ENCODE measurements at places on chromosomes 5 and 9.

DNA sequence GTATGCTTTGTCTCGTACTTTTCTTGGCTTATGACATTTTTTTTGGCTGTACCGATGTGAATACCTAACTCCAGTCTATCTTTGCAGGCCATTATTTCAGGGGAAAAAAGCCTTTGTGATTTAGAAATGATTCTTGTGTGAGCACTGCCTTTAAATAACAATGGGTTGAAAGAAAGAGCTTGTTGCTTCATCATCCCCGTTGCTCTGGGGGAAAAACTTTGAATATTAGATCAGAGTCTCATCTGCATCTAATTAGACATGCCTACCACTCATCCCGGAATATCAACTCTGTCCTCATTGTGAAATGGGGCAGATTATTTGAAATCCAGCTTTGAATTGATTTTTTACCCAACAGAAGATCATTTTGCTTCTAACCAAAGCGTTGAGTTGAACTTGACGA, 13.5 kb downstream of the CXCL14 start:
- H3K36me3 ChIP-seq, result no peaks in the 10 kb centered on the region
- no peaks in the 10 kb centered on the region for H3K27me3 ChIP-seq
- DNase-seq, result no peak
- no peak overlapping the region for H3K27ac ChIP-seq
- no peaks in the 10 kb centered on the region for H3K4me1 ChIP-seq
- H3K4me3 ChIP-seq, result no peak overlapping the region

DNA sequence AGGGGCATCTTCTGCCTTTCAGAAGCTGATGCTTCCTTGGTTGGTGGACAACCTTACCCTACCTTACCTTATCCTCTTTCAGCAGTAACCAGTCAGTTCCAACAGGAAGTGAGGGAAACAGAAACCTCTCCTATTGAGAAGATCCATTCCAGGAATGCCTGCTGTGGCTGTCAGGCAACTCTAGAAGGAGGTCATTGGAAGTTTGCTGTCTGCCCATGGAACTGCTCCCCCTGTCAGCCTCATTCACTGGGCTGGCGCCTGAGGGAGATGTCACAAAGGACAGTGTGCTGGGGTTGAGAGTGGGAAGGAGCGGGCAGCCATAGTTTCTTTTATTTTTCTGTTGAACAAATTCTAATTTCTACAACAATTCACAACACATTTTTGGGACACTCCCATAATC, 54.7 kb downstream of the IRX1 start:
- DNase-seq, result no peak
- H3K36me3 ChIP-seq, result no peaks in the 10 kb centered on the region
- no peak overlapping the region for H3K4me3 ChIP-seq
- H3K27me3 ChIP-seq, result no peaks in the 10 kb centered on the region
- H3K27ac ChIP-seq, result no peak overlapping the region

DNA sequence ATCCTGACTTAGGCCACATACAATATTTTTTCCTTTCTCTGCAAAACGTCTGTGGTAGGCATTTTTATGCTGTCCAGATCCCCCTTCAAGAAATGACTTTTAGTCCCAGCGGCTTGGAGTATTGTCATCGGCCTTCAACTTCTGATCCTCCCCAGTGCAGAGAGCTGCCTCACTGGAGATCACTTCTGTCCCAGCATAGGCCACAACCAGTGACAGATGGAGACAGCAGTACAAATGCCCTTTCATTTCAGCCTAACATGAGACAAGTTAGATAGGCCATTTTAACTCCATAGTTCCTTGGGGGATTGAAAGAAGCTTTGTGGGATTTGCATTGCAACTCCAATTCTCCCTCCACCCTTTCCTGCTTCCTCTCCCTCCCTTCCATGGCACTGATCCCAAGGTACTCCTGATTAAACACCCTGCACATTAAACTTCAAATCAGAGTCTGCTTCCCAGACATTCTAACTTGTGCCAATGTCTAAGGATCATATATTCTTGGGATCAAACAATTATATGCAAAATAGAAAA, 3.2 kb upstream of the MAMDC2 start:
- no peak overlapping the region for H3K27ac ChIP-seq
- no peaks in the 10 kb centered on the region for H3K36me3 ChIP-seq
- no peak overlapping the region for H3K4me3 ChIP-seq

DNA sequence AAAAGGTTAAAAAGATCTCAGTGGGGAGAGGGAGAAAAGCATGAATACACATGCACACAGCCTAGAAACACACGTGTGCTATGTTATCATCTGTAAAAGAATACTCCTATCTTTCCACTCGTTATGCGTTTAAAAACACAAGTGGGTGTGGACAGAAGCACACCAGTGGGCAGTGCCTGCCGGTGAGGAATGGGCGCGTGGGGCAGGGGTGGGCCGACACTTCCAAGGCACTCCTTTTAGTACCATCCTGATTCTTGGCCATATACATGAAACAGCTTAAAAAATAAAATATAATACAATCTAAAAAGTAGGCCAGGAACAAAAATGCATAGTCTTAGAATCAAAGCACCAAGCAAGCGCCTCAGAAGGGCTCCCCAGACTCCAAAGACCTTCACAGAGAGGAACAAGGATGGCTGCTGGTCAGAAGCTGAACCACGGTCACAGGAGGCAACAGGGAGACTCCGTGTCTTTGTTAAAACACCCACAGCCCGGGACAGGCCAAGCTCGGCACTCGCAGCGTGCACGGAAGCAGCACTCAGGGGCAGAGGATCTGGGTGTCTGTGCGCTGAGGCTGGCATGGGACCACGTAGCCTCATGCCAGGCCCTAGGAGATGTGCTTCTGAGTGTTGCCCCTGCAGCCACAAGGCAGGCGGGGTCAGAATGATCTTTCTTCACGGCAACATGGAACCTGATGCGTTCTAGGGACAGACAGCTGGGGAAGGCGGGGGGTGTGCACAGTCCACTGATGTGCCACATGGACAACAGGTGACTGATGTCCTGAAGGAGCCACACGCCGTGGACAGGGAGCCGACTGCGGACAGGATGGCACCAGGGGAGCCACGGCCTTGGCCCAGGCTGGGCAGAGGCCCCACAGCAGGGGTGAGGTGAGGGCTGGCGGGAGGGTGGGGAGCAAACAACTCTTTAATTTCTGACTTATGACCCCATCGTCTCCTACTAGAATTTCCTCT, 15.9 kb downstream of the BRD9 start:
- no peak for DNase-seq
- no peak overlapping the region for H3K27ac ChIP-seq
- no peak overlapping the region for H3K4me3 ChIP-seq
- H3K4me1 ChIP-seq, result no peaks in the 10 kb centered on the region
- no peaks in the 10 kb centered on the region for H3K27me3 ChIP-seq
- H3K36me3 ChIP-seq, result no peaks in the 10 kb centered on the region

- H3K27me3 ChIP-seq, result no peaks in the 10 kb centered on the region
- peak; percentile 85 for DNase-seq
- H3K36me3 ChIP-seq, result no peaks in the 10 kb centered on the region
These were observed 7.4 kb downstream of the B4GALT1 start for GRCh38 chr9:33159777-33160127.

DNA sequence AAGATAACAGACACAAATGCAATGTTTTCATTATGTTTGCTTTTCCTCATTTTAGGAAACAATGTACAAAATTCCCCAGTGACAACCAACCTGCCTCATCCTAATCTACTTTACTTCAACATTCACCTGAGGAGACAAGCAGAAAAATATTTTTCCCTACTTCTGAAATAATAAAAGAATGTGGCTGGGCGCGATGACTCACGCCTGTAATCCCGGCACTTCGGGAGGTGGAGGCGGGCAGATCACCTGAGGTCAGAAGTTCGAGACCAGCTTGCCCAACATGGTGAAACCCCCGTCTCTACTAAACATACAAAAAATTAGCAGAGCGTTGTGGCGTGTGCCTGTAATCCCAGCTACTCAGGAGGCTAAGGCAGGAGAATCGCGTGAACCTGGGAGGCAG, 36.9 kb downstream of the MYO10 start:
- H3K4me3 ChIP-seq, result no peak overlapping the region
- no peak for DNase-seq
- H3K27ac ChIP-seq, result no peak overlapping the region
- H3K36me3 ChIP-seq, result no peaks in the 10 kb centered on the region

DNA sequence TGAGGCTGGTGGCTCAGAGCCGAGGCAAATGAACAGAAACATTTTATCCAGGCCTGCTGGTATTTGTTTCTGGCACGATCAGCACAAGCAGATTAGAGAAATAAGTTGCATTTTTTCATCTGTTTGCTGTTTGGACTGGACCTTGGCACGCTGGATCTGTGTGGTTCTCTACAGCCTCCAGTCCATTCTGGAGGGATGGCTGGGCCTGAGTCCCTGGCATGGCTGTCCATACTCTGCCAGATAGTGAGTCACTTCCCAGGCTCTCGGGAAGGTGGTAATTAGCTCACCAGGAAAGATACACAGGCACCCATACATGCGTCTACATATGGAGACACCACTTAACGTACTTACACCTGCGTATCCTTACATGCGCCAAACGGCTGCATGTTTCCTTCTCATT, 78.6 kb downstream of the SPRY4 start:
- H3K27me3 ChIP-seq, result no peaks in the 10 kb centered on the region
- peak overlapping the region; percentile 94 for H3K27ac ChIP-seq
- no peak overlapping the region for H3K4me3 ChIP-seq
- H3K4me1 ChIP-seq, result peaks cover 9% of the 10 kb centered on the region
- no peaks in the 10 kb centered on the region for H3K36me3 ChIP-seq
- DNase-seq, result peak; percentile 88

GRCh38 chr9:117160254-117160653, 254.6 kb downstream of the ASTN2 start:
- H3K4me1 ChIP-seq, result no peaks in the 10 kb centered on the region
- no peaks in the 10 kb centered on the region for H3K27me3 ChIP-seq
- no peaks in the 10 kb centered on the region for H3K36me3 ChIP-seq
- no peak for DNase-seq
- H3K4me3 ChIP-seq, result no peak overlapping the region
- no peak overlapping the region for H3K27ac ChIP-seq

GRCh38 chr5:146565764-146566367, 49.9 kb upstream of the GPR151 start:
- no peaks in the 10 kb centered on the region for H3K27me3 ChIP-seq
- H3K4me3 ChIP-seq, result no peak overlapping the region
- H3K4me1 ChIP-seq, result peaks cover 3% of the 10 kb centered on the region
- no peak overlapping the region for H3K27ac ChIP-seq
- DNase-seq, result peak; percentile 55

DNA sequence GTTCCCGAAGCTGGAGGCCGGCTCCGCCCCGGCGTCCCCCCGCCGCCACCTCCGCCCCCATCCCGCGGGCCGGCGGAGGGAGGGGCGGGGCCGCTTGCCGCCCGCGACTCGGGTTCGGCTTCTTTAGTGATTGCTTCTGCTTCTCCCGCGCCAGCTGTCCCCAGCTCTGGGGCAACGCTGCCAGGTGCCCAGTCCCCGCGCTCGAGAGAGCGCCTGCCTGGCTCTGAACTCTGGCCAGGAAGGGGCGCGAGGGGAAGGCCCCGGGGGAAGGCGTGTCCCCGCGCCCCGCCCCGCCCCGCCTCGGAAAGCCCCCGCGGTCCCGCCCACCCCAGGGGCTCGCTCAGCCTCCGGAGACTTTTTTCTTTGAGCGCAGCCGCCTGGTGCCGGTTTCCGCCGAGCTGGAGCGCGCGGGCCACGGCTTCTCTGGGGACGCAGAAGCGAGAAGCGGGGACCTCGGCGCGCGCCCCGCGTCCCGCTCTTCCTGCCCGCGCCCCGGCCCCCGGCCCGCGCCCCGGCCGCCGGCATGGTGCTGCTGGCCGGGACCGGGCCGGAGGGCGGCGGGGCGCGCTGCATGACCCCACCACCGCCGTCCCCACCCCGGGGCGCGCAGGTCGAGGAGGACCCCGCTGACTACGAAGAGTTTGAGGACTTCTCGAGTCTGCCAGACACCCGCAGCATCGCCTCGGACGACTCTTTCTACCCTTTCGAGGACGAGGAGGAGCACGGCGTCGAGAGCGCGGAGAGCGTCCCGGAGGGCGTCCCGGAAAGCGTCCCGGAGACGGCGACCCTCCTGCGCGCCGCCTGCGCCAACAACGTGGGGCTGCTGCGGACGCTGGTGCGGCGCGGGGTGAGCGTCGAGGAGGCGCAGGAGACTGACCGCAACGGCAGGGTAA, at the start of gene ANKRD33B:
ANKRD33B (plus strand) TSS at position 126 of the 893 bp plus-strand sequence; CDS start at position 524, 398 bp downstream.
- no peaks in the 10 kb centered on the region for H3K36me3 ChIP-seq
- H3K27me3 ChIP-seq, result no peaks in the 10 kb centered on the region
- H3K27ac ChIP-seq, result no peak within 1 kb of the TSS

GRCh38 chr9:128805661-128806060, 12.6 kb upstream of the ENDOG start:
- no peak for DNase-seq
- no peak overlapping the region for H3K4me3 ChIP-seq
- H3K27ac ChIP-seq, result no peak overlapping the region
- no peaks in the 10 kb centered on the region for H3K27me3 ChIP-seq
- no peaks in the 10 kb centered on the region for H3K4me1 ChIP-seq

- H3K4me3 ChIP-seq, result peak overlapping the region; percentile 15
- H3K27me3 ChIP-seq, result no peaks in the 10 kb centered on the region
- no peak overlapping the region for H3K27ac ChIP-seq
These were observed 900 bp downstream of the RGS7BP start for GRCh38 chr5:64506567-64507263.

DNA sequence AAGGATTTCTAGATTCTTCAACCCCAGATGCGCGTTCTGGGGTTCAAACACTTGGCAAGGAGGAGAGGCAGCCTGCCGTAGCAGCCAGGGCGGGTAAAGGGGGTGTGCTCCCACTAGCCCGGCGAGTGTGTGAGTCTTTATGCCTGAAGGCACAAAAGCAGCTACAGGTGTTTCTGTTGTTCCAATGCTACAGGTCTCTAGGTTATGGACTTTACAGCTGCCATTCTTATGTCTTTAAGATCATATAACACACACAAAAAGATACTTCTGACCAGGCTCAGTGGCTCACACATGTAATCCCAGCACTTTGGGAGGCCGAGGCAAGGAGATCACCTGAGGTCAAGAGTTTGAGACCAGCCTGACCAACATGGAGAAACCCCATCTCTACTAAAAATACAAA, 133.6 kb upstream of the RETREG1 start:
- no peak overlapping the region for H3K4me3 ChIP-seq
- no peaks in the 10 kb centered on the region for H3K36me3 ChIP-seq
- no peak overlapping the region for H3K27ac ChIP-seq
- H3K27me3 ChIP-seq, result no peaks in the 10 kb centered on the region
- no peaks in the 10 kb centered on the region for H3K4me1 ChIP-seq

DNA sequence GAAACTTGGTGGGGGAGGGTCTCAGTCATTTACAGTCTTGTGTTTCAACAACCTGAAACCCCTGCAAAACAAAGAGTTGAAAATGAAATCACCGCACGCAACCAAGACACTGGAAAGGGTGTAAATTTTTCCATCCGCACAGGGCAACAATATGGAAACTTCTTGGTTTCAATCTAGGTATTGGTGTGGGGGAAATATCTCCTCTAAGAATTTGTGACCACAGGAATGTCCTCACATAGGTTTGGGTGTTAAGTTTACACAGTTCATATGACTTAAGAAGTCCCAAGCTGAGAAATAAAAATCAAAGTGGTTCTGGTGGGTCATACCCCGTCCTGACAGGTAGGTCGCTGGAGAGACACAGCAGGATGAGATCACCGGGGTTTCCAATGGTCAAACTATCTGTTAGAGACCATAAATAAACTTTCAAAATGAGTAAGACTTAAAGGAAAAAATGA, 51.9 kb upstream of the PIP5K1B start:
- H3K4me3 ChIP-seq, result no peak overlapping the region
- no peaks in the 10 kb centered on the region for H3K36me3 ChIP-seq
- H3K27ac ChIP-seq, result no peak overlapping the region

- H3K36me3 ChIP-seq, result peaks cover 5% of the 10 kb centered on the region
- no peaks in the 10 kb centered on the region for H3K27me3 ChIP-seq
- no peak for DNase-seq
- no peak overlapping the region for H3K27ac ChIP-seq
- H3K4me3 ChIP-seq, result no peak overlapping the region
These were observed 55.8 kb downstream of the AQP7 start for GRCh38 chr9:33346564-33346963.

Measured in aorta (tissue), 5 donors.